Stimulated activated CD8-positive, alpha-beta memory T cell treated with anti-CD3 and anti-CD28 coated beads, Interleukin-4, amount 100 ng/mL, for 48 hours (primary cell): ENCODE measurements at places on chromosomes 1 and 21.

GRCh38 chr1:173478094-173478674, 1.0 kb downstream of the PRDX6 start:
- DNase-seq: no peak

DNA sequence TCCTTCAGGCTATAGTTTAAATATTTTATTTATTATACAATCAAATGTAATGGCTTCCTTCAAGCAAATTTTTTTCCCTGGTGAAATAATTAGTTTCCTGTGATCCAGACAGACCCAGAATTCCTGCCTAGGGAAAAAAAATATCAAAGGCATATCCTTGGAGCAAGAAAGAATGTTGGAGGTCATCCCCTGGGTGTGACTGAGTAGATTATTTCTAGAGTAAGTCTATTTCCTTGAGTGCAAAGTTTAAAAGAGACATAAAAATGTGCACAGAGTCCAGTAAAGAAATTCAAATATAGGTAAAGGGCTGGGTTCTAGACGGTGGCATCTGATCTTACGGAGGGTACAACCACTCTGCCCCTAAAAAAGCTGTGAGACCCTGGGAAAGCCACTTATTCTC, 32.2 kb upstream of the SAMD13 start:
- DNase-seq: no peak

GRCh38 chr1:167879508-167879907, 34.4 kb downstream of the ADCY10 start:
- no peak for DNase-seq

GRCh38 chr1:174766727-174767126, 233.0 kb upstream of the CACYBP start:
- no peak for DNase-seq

- DNase-seq: no peak
Measured at GRCh38 chr1:8076176-8076575, 50.1 kb upstream of the ERRFI1 start.
